ENCODE measurements at places on chromosomes 11 and 22.

- DNase-seq = no peak
These were observed 38.9 kb downstream of the GRIA4 start for GRCh38 chr11:105648762-105649161.

DNA sequence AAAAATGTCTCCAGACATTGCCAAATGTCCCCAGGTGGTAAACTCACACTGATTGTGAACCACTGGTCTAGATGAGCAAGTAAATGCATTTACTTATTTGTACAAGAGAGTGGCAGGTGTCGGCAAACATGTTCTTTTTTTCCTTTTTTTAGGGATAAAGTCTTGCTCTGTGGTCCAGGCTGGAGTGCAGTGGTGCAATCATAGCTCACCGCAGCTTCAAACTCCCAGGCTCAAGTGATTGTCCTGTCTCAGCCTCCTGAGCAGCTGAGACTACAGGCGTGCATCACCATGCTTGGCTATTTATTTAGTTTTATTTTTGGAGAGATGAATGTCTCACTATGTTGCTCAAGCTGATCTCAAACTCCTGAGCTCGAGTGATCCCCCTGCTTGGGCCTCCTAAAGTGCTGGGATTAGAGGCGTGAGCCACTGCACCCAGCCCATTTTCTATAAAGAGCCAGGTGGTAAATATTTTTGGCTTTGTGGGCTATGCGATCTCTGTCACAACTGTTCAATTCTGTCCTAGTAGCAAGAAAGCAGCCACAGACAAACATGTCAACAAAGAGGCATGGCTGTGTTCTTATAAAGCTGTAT is 1.4 kb downstream of the VPREB1 start:
- no peak for DNase-seq

DNA sequence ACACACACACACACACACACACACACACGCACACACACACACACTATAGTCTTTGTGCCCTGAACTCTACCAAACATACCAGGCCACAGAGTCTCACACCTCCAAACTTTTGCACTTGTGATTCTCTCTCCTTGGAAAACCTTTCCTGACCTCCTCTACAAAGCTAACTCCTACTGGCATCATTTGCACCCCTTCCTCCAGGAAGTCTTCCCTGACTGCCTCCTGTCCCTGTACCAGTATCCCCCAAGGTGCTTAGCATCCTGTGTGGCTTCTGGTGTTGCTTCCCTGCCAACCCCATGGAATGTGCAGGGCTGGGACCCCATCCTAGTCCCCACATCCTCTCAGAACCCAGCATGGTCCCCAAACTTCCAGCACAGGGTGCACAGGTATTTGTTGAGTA is 8.9 kb downstream of the TPST2 start:
- no peak for DNase-seq

GRCh38 chr11:11382858-11383532 is 29.9 kb upstream of the CSNK2A3 start:
- no peak for DNase-seq

DNA sequence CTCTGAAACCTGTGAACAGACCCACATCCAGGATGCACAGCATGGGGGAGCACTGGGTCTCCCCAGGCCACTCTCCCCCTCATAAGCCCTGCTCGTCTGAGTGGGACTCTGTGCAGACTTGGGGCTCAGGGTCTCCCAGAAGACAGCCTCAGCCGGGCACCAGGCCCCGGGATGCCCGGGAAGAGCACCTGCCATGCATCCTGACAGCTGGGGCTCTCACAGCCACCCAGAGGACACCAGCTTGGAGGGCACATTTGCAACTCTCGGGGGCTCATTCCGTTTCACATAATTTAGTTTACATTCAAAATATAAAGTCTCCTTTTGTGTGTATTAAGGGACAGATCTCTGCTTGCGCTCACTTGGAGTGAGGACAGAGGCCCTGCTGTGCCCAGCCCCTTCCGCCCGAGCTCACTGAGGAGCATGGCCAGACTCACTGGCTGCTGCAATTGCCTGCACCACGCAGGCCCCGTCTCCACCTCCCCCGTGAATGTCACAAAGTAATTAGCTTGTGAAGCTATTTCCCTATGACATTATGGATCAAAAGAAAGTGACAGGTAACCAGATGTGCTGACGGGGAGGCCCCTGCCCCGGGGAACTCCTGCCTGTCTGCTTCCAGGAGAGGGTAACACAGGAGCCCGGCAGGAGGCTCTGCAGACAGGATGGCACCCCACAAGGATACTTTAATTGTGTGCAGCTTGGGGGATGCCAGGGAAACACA is 275.6 kb downstream of the BRD1 start:
- no peak for DNase-seq

DNA sequence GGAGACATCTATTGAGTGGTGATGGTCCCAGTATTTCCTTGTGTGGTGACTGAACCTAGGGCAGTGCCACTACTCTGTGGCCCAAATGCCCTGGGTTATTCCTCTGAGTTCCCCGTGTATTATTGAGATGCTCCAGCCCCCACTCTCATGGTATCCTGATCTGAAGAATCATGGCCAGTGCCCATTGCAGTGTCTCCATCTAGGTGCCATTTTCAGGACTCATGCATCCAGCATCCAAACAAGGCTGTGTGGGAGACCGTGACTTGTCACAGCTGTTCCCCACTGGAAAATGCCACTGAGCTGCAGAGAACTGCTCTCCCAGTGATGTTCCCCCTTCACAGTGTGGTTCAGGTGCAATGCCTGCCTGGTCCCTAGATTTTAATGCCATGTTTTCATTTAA is 24.7 kb downstream of the GGTLC2 start:
- no peak for DNase-seq

- DNase-seq = no peak
These were observed 73.5 kb downstream of the BRD1 start for GRCh38 chr22:49753961-49754695.

GRCh38 chr11:75524665-75525432 is 892 bp downstream of the GDPD5 start:
- peak; percentile 38 for DNase-seq

DNA sequence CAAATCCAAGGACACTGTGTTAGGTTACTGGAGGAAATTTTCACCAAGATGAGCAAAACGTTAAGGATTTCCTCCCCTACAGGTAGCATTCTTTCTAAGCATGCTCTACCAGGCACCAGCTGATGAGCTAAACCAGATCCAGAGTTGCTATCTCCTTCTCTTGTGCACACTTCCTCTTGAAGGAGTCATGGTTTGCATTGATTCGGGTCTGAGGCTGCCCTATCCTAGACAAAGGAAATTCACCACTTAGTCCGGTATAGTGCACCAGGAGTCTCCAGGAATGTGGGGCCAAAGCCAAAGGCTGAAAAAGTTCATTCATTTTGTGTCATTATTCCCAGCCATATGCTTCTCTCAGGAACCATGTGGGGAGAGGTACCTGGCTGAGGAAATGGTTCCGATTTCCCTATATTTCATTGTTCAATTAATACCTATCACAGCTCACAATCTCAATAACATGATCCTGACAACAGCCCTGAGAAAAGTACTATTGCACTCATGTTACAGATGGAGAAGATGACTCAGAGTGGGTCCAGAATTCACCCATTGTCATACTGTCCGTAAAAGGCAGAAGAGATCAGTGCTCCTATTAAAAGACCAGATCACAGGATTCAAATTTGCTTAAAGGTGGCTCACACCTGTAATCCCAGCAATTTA is 39.1 kb downstream of the SLC35F2 start:
- DNase-seq = no peak

DNA sequence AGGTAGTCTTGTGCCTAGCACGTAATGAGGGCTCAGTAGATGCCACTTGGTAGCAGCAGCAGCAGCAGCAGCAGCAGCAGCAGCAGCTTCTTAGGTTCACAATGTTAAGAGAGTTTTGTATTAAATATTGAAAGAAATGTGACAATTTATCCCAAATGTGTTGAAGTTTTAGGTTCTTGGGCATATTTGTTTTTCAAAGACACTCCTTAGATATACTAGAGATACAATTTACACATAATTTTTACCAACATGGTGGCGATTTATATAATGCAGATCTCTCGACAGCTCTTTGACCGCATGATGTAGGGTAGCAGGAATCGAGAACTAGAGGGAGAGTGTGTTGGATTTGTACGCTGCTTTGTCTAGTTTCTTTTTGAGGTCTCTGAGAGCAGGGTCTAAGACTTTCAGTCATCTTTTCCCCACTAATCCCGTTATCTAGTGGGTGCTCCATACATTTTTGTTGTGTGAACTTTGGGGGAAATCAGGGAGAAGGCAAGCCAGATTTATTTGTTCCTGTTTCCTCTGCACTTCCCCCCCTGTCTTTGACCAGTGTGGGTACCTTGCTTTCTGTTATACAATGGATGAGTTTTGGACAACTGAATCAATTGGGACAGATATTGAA is 1.4 kb downstream of the FDX1 start:
- DNase-seq = peak; percentile 3

GRCh38 chr11:111454561-111455192 is 57.5 kb downstream of the BTG4 start:
- peak; percentile 88 for DNase-seq

GRCh38 chr22:42855211-42855610 is 1.9 kb downstream of the ARFGAP3 start:
- DNase-seq = no peak

DNA sequence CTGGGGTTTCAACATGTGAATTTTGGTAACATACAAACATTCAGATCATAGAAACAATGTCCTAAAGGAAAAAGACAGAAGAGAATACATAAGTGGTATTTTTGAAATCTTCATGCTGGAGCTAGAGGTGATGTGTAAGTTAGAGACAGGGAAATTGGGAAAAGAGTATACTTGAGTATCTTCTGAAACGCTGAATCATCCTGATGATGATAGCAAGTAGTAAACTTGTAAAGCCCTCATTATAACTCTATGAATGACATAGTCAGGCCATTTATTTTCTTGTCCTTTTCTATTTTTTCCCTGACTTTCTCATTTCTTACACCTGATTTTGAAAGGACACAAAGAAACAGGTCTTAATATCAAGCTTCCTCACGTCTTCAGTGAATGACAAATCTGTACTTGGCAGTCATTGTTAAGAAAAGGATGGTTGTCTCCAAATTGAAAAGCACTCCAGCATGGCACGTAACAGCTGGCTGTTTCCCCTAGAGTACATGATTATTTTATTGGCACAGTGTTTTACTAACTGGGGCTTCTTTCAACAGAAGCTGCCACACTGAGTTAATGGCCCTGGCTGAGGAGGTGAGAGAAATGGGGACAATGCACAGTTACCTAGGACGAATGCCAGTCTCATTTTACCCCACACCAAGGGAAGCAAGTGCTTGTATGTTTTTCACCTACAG is 140.7 kb upstream of the CTSC start:
- DNase-seq = no peak

All from AG08395 (cell line).